AG20443 (cell line): ENCODE measurements at places on chromosomes 3 and 15.

DNA sequence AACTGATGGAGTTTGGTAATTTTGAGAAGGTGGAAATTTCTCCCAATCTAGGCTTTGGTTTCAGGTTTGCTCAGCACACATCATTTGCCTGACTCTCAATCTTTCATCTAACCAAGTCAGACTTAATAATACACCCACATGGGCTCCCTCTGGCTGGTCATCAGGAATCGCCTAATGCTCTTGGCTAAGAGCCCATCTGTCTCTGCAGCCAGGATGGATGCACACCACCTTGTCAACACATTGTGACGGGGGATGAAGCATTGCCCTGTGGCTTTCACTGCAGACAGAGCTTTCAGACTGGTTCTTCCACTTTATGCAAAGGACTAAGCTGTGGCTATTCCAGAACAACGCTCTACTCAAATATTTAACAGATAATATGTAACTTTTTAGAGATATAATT, 3.0 kb upstream of the HDGFL3 start:
- peak; percentile 39 for DNase-seq

- DNase-seq: no peak
These were observed 28.7 kb downstream of the HDGFL3 start for GRCh38 chr15:83178869-83179325.

DNA sequence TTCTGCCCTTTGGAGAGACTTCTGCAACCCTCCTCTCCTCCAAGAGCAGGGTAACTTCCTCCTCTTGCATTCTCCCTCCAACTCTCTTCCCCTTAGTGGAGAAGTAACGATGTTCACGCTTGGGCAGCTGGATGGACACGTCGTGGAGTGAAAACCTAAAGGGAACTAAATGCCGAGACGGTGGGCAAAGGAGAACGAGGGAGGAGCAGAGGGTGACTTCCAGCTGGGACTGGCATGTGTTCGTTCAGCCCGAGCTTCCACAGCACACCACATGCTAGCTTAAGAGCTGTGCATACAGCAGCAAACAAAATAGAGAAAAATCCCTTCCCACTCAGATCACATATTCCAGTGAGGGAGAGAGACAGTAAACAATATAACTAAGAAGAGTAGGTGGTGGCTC, 179.8 kb downstream of the SLCO3A1 start:
- DNase-seq: no peak

GRCh38 chr15:40731034-40731433, 24.0 kb downstream of the RMDN3 start:
- no peak for DNase-seq

DNA sequence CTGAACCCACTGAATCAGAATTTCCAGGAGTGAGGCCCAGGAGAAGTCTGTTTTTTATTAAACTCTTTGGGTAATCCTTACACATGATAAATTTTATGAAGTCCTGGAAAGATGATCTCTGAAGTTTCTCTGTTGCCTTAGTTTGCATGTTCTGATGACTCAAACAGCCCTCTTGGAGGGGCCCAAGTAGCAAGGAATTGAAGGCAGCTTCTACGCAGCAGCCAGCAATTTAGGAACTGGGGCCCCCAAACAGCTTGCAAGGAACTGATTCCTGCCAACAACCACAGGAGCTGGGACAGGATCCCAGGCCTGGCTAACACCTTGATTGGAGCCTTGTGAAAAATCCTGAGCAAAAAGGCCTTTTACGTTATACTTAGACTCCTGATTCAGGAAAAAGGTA, 5.4 kb upstream of the ACP3 start:
- DNase-seq: no peak

GRCh38 chr3:23283625-23284024, 80.5 kb downstream of the UBE2E2 start:
- DNase-seq: no peak

DNA sequence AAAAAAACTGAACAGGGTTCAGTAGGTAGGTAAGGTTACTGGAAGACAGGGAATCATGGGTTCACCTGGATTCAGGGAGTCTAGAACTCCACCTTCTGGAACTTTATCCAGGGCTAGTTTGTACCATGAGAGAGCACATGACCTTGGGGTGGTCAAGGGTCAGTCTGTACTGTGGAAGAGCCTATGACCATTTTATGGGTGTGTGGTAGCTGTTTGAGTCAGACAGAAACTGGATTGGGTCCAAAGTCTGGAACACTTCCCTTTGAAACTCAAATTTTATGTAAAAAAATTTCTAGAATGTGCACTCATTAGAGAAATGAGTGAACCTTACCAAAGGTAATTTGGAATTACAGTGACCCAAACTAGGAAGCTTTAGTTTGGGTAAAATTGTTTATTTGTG, 486.0 kb upstream of the AGTR1 start:
- DNase-seq: peak; percentile 17

DNA sequence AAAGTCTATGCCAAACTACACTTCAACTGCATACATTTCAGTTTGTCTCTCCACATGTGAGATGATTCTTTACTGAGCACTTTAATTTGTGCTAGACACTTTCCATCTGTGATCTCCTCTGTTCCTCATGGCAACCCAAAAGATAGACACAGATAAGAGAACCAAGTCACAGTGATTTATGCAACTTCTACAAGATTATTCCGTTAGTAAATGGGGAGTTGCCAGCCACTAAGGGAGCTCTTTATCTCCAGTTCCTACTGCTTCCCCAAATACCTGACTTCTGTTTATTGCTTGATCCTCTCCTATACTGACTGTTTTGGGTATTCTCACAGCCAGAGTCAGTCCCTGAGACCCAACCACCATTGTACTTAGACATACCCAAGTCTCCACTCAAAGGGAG, 24.1 kb upstream of the AKAP13 start:
- no peak for DNase-seq

DNA sequence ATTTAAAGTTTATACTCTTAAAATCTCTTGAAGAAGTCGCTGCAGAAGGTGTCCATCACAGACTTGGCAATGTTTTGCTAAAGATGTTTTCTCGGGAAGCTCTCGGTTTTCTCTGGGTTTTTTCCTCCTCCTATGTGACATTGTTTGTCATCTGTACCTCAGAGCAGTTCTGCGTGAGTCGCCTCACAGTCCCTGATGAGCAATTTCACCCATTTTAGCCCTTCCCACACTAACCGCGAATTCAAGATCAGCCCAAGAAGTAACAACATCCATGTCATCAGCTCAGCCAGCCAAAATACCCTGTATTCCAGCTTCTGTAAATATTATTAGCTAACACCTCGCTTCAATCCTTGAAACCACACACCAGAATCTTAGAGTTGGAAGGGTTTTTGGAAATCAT, 224.3 kb upstream of the SETMAR start:
- DNase-seq: no peak

- DNase-seq: peak; percentile 17
These were observed 199.5 kb downstream of the GOLGA6L6 start for GRCh38 chr15:20341901-20342600.

DNA sequence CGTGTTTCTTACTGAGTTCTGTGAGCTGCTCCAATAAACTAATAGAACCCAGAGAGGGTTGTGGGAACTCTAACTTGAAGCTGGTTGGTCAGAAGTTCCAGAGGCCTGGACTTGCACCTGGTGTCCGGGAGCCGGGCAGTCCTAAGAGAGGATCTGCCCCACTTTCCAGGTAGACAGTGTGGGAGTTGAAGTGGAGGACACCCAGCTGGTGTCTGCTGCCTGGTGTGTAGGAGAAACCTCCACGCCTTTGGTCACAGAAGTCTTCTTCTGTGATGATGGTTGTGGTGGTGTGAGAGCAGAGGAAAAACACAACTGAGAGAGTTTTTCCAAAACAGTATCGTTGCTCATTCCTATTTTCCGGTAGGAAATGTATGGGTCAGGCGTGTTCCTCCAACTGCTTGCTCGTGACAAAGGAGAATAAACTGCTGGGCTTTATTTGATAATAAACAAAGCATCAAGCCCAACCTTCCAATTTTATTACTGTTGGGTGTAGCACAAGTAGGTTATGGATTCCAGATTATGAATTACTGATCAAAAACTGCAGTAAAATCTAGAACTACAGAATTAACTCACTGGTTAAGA, 137.0 kb downstream of the KLF13 start:
- no peak for DNase-seq

GRCh38 chr3:1380926-1381646, 288.3 kb downstream of the CNTN6 start:
- no peak for DNase-seq

- peak; percentile 8 for DNase-seq
These were observed 744.7 kb downstream of the EPHA3 start for GRCh38 chr3:89851974-89852621.

DNA sequence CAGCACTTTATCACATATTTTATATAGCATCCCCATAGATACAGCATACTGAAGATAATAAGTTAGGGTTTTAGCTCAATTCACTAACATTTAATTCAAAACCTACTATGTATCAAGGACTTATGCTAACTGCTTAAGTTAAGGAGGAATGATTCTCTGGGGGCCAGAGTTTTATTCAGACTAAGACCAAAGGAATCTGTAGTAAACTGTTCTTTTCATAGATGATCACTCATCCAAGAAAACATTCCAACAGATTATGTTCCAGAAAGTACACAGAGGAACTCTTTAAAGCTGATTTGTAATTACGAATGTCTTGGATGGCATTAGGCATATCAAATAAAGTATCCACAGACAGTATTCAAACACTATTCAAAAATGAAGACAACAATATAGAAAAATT, 226.4 kb downstream of the SCAPER start:
- DNase-seq: peak; percentile 10

DNA sequence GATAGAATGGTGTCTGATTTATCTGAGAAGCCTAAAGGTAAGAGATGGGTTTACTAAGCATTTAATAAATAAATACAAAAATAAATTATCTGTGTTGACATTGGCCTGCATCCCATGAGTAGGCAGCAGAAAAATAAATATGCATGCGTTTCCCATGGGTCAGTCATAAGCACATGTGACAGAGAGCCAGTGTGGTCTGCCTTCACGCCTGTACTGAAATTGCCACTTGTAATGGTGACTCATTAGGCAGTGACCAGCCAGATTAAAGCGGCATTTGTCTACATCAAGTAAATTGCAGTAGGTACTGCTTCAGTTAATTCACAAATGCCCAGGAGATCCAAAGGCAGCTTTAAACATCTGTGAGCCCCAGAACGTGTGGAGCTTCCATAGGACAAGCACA, 399.6 kb downstream of the NAALADL2 start:
- DNase-seq: no peak

- DNase-seq: no peak
These were observed 5.2 kb upstream of the RAD18 start for GRCh38 chr3:8968375-8968882.

DNA sequence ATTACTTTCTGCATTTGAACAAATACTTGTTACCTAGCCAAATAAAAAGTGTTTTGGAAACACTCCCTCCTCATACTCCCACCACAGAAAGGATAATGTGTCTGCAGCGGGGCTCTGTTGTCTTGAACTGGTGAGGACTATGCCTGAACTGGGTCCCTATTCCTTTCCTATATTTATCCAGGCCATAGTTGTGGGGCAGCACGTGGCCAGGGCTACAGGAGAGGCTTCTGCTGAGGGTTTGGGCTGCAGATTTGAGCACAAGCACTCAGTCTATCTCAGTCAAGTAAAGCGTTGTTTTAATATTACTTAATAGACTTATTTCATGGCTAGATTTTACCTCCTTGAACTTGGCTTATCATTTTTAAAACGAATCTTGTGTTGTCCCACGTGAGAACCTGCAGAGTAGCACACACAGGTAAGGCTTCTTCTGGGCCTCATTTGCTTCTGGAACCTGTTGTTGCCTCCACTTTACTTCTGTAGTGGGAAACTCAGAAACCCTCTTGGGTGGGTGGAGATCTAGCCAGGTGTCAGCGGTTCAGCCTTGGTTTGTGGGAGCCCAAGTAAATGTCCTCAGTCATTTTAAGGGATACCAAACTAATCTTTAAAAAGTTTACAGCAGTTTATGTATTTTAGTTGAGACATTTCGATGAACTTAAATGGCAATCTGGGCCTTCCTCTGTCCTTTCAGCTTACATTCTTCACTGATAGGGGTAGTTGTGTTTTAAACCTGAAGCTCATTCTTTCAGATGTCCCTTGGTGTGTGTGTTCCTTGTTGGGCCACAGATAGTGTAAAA, 51.1 kb downstream of the TRIM71 start:
- DNase-seq: no peak

DNA sequence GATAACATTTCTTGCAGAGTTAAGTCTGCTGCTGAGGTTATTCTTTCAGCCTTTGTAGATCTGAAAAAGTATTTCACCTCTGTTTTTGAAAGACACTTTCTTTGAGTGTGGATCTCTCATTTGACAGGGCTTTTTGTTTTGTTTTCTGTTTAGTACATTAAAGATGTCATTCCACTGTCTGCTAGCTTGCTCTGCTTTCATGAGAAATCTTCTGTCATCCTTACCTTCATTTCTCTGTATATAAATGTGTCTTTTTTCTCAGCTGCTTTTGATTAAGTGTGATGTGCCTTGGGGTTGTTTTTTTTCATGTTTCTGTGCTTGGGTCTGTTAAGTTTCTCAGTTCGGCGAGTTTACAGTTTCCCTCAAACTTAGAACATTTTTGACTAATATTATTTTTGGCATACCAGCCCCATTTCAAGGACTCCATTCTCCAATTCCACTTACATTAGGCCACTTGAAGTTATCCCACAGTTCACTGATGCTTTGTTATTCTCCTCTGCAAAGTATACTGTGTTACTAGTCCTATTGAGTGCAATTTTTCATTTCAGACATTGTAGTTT, 43.9 kb upstream of the CA12 start:
- DNase-seq: no peak

DNA sequence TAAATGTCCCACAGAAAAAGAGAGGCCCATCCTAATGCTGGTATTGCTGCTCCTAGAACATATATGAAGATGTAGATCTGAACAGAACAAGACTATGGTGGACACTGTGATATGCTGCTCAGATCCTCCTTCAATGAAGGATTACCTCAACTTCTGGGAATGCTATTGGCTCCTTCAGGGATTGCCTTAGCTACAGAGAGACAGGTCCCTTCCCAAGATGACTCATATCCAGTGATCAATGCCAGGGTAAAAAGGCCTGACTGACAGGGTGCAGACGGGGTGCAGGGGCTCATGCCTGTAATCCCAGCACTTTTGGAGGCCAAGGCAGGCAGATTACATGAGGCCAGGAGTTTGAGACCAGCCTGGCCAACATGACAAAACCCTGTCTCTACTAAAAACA, 20.5 kb upstream of the STAG1 start:
- DNase-seq: peak; percentile 68

GRCh38 chr3:50210510-50211367, 5.7 kb downstream of the SLC38A3 start:
- no peak for DNase-seq

GRCh38 chr3:16719426-16719825, 114.2 kb upstream of the DAZL start:
- DNase-seq: no peak
